ENCODE measurements at places on chromosomes 1 and 21.

DNA sequence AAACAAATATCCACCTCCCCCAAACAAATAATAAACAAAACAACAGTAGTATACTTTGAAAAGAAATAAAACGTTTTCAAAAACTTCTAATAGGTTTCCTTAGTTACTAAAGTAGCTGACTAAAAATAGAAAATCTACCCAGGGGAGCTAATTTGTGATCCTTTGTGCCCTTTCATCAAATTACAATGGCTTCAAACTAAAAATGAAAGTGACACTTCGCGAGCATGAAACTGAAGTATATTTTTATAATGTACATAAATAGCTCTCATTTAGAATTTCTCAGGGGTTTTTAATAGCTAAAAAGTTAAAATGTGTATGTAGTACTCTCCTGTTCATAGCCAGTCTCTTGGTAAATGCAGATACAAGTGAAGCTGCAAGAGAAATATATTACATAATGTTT lies 78.4 kb downstream of the BRINP3 start:
- DNase-seq = no peak

GRCh38 chr21:35922618-35923017 lies 137.7 kb downstream of the SETD4 start:
- no peak for DNase-seq

- no peak for DNase-seq
These were observed 286.1 kb downstream of the DPYD start for GRCh38 chr1:97634758-97635157.

DNA sequence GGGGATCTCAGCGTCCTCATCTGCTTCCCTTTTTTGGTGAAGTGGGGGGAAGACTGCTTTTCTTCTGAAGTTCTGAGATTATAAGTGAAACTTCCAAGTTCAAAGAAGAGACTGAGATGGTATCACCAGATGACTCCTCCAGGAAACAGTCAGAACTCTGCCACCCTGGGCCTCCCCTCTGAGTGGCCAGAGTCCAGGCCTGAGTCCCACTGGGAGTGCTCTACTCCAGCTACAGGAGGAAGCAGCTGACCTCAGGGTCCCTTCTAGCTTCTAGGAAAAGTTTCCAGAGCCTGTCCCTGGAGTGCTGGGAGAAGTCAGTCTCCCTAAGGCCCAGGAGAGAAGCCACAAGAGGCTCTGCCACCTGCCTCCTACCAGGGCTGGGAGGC lies 104.7 kb downstream of the CASZ1 start:
- peak; percentile 79 for DNase-seq

GRCh38 chr1:36350659-36351226 lies 27.3 kb upstream of the EVA1B start:
- peak; percentile 50 for DNase-seq

- peak; percentile 76 for DNase-seq
These were observed 20.4 kb downstream of the LURAP1 start for GRCh38 chr1:46223472-46223943.

DNA sequence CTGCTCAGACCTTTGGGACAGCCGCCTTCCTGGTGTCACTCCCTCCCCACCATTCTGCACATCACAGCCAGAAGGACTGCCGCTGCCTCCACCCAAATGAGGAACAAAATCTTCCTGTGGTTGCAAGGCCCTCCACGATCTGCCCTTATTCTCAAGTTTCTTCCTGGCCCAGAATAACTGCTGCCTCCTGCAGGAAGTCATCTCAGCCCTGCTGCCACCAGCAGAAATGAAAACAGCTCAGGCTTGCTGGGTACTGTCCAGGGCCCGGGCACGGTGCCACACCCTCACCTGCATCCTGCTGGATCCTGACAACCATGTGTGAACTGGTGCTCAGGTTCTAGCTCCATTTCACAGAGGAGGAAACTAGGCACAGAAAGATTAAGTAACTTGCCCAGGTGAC lies 2.8 kb downstream of the CLDN19 start:
- DNase-seq = no peak

- DNase-seq = no peak
These were observed 895.9 kb upstream of the ADGRL4 start for GRCh38 chr1:79902418-79902817.

DNA sequence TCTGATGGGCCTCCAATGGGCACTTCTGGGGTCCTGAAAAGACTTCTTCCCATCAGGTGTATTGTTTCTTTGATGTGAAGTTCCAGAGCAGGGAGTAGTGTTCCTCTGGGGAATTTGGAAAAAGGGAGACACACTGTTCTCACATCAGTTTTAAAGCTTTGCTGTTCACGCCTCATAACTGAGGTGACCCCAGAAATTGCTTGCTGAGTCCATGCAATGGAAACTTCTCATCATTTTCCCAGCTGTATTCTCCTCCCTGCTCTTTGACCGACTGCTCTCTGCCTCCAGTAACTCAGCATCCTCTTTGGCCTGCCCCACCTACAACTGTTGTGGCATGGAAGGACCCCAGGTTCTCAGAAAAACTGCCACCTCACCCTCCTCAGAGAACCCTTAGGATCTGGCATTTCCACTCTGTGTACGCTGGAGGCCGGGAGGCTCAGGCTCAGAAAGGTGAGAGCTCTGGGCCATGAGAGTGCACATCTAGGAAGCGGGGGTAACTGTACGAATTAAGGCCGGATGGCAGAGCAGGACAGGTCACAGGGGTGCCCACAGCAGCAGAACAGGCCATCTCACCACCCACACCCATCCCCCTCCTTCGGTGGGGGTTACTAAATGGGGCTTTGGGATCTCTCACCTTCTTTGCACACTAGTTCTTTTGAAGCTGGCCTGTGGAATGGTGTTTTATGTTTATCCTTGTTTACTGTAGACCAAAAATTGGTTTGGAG lies 51.2 kb downstream of the STX6 start:
- DNase-seq = no peak

DNA sequence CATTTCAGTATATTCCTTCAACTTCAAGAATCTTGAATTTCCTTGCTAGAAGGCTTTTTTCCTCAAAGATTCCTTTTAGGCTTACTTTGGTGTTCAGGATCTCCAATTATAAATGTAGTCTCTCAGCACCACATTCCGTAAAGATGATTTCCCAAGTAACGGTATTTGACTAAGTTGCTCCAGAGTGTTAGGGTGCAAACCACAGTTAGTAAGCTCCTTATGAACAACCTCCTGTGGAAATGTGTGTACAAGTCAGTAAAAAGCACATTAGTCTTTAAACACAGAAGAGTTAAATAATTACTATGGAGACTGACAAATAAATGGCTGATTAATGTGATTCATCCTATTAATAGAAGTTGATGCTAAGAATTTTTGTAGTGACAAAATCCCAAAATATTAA lies 10.3 kb downstream of the DONSON start:
- no peak for DNase-seq

DNA sequence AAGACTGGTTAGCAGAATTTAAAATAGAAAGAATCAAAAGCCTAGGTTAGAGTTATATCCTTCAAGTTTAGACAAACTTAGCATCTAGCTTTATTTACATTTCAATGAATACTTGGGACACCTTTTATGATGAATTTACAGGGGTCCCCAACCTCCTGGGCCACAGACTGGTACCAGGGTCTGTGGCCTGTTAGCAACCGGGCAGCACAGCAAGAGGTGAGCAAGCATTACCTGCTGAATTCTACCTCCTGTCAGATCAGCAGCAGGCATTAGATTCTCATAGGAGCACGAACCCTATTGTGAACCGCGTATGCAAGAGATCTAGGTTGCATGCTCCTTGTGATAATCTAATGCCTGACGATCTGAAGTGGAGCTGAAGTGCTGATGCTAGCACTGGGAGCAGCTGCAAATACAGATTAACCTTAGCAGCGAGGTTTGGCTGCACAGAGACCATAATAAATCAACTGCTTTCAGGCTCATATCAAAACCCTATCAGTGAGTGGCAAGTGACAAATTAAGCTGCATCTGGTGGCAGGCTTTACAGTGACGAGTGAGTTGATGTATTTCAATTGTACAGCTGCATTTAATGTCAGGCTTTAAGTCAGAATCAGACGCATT lies 82.0 kb downstream of the UCHL5 start:
- DNase-seq = no peak

- peak; percentile 43 for DNase-seq
These were observed 13.4 kb upstream of the OLFML3 start for GRCh38 chr1:113965703-113966412.

- DNase-seq = peak; percentile 93
These were observed at the start of gene BACE2 for GRCh38 chr21:41167348-41168342. BACE2 (plus strand) TSS chr21:41168160; CDS start chr21:41168264, 104 bp downstream.

DNA sequence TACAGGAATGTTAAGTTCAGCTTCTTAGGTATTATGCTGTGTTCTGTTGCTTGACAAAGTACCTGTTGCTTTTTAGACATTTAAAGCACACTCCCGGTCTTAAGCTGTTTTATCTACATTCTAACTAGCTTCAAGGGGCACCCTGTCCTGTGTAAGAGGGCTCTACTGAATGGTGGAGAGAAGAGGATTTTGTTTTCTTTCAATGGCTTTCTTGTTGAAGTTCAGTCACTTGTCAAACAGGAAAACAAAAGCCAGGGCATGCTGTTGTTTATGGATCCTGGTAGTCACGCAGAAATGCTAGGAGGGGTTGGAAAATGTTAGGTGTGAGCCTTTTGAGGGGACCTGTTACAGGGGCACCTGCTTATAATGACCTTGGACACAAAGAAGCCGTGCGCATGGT lies 30.7 kb downstream of the PGM1 start:
- no peak for DNase-seq

DNA sequence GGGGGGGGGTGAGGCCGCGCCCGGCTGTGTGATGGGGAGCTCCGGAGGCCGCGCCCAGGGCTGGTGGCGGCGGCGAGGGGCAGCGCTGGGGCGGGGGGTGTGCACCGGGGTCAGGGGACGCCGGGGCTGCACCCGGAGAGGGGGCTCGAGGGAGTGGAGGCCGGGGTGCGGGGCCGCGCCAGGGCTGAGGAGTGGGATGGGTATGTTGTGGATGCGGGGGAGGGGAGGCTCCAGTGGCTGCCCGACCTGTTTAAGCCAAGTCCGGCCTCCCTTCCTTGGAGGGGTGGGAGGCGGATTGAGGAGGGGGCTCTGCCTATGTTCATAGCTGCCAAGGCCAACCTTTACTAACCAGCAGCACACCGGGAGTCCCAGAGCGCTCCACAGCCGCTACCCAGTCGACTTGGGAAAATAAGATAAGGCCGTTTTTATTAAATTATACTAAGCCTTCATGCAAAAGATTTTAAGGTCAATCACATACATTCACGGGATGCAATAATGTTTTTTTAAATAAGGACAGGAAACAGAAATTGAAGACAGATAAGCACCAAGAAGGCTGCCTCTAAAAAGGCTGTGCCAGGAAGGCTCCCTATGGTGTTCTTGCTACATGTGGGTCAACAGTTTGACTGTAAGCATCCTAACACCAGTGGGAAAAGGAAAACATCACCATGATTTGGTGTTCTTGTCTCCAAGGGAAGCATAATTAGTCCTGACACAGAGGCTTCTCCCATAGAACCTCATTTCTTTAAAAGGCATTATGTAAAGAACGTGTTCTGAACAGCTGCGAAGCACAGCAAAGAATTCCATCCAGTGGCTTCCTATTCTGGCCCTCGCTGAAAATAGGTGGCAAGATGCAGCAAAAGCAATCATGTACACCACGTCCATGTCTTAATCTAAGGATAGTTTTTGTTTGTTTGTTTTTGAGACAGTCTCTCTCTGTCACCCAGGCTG lies 626 bp upstream of the HLCS start:
- peak; percentile 31 for DNase-seq

DNA sequence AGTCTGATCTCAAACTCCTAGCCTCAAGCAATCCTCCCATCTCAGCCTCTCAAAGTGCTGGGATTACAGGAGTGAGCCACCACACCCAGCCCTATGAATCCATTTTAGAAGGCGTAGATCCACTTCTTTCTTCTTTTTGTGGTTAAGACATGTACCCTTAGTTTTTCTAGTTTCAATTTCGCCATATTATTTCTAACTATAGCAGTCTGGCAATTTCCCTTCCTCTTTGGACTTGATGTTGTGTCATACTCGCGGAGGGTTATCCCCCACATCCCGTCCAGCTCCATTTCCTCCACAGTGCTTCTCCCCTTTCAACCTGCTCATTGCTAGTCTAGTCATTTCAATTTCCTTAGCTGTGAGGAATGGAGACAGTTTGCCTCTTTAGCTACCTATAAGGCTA lies 5.2 kb upstream of the LRRC8D start:
- no peak for DNase-seq

DNA sequence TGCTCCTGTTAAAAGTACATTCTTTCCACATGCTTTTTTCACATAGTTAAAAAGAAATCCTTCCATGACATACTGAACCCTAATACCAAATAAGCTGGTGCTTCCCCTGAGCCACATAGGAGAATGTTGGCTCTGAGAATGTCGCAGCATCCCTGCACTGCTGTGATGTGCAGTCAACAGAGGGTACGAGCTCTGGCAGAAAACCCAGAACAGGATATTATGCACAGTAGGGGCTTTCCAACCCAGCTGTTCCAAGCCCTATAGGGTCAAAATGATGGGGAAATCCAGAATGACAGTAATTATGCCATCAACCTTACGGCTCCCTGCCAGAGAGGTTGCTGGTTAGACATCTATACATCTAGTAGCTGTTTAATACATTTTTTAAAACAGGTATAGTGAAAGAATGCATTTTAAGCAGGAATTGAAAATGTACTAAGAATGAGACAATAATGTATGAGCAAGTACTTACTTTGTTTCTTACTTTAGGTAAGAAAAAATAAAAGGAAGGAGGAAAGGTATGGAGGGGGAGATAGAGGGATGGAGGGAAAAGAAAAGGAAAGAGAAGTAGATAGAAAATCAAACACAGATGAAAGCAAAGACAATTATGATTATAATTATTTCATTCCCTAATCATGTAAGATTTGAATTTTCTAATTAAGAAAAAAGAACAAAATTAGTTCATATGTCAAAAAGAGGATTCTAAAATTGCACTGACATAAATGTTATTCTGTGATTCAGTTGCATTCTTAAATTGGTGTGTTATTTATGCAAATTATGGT lies 126.0 kb downstream of the NR5A2 start:
- DNase-seq = no peak

GRCh38 chr1:168729405-168729802 lies 398 bp upstream of the DPT start:
- DNase-seq = no peak

DNA sequence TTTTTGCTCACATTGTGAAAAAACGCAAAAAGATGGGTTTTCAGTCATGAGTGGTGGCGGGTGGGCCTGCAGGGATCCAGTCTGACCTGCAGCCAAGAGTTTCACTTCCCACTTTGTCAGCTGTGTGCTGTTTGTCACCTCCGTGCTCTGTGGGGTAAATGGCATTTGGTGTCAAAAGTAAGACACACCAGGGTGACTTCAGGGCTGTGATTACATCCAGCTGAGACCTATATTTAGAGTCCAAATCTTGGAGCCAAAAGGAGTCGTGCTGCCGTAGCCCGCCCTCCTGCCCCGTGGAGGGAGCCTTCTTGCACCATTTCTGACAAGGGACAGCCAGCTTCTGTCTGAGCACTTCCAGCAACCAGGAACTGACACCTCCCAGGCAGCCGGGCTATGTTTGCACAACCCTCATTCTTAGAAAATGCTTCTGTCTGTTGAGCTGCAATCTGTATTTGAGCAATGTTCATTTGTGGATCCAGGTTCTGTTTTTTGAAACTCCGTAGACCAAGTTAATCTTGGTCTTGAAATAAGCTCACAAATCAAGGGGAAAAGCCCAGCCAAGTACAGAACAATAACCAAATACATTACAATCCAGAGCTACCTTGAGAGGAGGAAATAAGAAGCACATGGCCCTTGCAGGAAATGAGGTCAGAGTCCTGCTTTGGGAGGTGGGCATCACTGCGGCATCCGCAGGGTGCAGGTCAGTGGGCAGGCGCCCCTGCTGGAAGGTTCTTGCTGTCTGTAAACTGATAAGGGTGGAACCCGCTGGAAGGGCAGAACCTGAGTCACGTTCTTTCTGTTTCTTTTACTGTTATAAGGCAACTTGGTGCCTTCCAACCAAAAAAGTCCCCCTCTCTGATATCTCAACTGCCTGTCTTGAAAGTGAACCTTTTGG lies 14.4 kb downstream of the ABCG1 start:
- DNase-seq = peak; percentile 89

GRCh38 chr1:17735348-17735747 lies 19.8 kb upstream of the ACTL8 start:
- DNase-seq = no peak
